ENCODE measurements at places on chromosomes 6 and 20. TPM values are rescaled to one million over a fixed set of nuclear protein-coding genes. Genes with fewer than 3 reads are reported as not detected.

Gene NRSN1
- not detected for total RNA-seq

Gene UST
- 7.5 TPM for total RNA-seq

Gene PLCB4
- not detected for total RNA-seq

Gene COL12A1
- not detected for total RNA-seq

Gene RIMS1
- not detected for total RNA-seq

Gene FUT9
- not detected for total RNA-seq

Gene ATF6B
- total RNA-seq: 73.4 TPM

Gene TRIM40
- not detected for total RNA-seq

Gene GABRR1
- total RNA-seq: not detected

Gene DDO
- not detected for total RNA-seq

Gene GSTA2
- not detected for total RNA-seq

Gene WFDC5
- total RNA-seq: not detected

Gene STX11
- total RNA-seq: 25.9 TPM

Gene FOXF2
- not detected for total RNA-seq

Gene SCUBE3
- not detected for total RNA-seq

Gene KHDC1L
- not detected for total RNA-seq

Measured in activated T-helper 17 cell treated with anti-CD3 and anti-CD28 coated beads, Interleukin-2, amount 50 U/mL, for 72 hours (primary cell).